Body of pancreas (tissue), 4 donors: ENCODE measurements at places on chromosomes 7 and 10. TPM values are rescaled to one million over a fixed set of nuclear protein-coding genes. Genes with fewer than 3 reads are reported as not detected.

Gene ERVW-1
- total RNA-seq, result not detected

- H3K27me3 ChIP-seq, result no peaks in the 10 kb centered on the region
- H3K27ac ChIP-seq, result no peak overlapping the region
- H3K4me3 ChIP-seq, result no peak overlapping the region
- H3K4me1 ChIP-seq, result no peaks in the 10 kb centered on the region
Observed at GRCh38 chr10:124004663-124005004, 88.8 kb downstream of the CHST15 start.

- DNase-seq, result peak; percentile 90
- H3K27ac ChIP-seq, result no peak overlapping the region
- H3K4me1 ChIP-seq, result peaks cover 10% of the 10 kb centered on the region
- H3K4me3 ChIP-seq, result no peak overlapping the region
- H3K36me3 ChIP-seq, result no peaks in the 10 kb centered on the region
Observed at GRCh38 chr10:95133016-95133752, 60.9 kb upstream of the ACSM6 start.

DNA sequence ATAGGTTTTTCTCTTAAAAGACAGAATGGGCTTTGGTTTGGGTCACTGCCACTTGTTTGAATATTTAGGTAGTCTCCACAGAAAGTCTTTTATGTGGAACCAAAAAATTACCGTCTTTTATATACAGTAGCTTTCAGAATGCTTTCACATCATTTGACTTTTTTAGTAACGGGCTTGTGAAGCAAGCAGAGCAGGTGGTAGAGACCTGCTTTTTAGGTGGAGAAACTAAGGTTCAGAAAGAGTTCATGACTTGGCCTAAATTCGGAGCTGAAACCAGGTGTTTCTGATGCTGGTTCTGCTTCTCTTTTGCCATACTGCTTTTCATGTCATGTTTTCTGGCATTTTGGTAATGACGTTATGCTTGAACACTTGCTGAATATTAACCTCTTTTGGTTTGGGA is 36.3 kb downstream of the GARS1 start:
- H3K36me3 ChIP-seq, result no peaks in the 10 kb centered on the region
- no peak overlapping the region for H3K27ac ChIP-seq
- H3K4me1 ChIP-seq, result peaks cover 68% of the 10 kb centered on the region
- no peak overlapping the region for H3K4me3 ChIP-seq
- H3K27me3 ChIP-seq, result no peaks in the 10 kb centered on the region
- no peak for DNase-seq

DNA sequence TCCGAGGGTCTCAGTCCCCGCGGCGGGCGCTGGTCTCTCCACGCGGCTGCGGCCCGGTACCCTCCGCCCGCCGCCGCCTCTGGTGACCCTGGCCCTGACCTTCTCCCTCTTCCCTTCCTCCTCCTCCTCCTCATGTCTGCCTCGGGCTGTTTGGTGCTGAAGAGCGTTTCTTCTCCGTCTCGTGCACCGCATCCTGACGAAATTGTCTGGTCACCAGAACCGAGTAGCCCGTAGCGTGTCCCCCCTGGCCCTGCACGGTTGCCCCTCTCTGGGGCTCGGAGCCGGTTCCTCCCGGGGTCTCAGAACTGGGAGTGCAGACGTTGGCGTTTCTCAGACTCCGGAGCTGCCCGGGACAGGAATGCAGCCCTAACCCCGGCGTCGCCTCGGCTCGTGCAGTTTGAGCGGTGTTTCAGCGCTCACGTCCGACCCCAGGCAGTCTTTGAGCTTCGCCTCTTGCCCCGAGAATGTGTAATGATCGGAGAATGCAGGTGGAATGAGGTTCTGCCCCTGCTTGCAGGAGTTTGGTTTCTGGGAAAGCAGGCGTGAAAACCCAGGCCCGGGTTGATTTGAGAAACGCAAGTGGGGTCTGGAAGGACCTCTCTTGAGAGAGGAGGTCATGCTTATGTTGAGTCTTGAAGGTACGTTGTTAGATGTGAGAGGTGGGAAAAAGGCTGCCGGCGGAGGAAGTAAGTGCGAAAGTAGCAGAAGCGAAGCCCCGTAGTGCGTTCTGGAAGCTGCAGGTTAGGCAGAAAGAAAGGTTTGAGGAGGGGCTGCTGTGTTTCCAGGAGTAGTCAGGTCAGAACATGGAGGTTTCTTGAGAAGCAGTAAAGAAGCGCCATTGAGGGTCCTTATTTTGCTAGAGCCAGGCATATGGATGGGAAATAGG is 743 bp downstream of the RBM17 start:
- peak; percentile 38 for DNase-seq
- peak overlapping the region; percentile 73 for H3K4me3 ChIP-seq
- peaks cover 43% of the 10 kb centered on the region for H3K4me1 ChIP-seq
- H3K27me3 ChIP-seq, result no peaks in the 10 kb centered on the region
- H3K36me3 ChIP-seq, result no peaks in the 10 kb centered on the region
